ENCODE measurements at places on chromosomes 5 and 9.
A peak's percentile ranks its signal among the peaks of the same experiment; 100 is the strongest.

DNA sequence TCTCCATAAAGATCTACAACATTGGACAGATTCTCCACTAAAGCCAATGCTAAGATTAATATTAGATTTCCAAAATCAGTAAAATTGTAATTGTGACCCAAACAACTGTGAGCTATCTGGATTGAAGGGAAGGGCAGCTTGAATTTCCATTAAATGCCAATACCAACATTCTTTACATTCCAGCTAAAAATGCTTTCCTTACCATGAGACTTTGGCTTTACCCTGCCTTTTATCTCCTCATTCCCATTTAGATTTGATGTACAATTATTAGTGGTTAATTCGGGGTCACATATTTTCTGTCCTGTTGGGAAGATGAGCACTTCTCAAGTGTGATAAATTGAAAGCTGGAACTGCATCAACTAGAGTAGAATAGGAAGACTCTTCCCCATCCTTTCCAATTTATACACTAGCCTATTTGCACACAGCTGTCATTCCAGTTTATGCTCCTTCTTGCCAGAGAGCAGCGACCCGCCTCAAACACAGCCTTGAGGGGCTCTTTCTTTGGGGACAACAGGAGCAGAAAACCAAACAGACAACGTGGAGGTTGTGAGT lies 33.1 kb upstream of the MYOT start:
- H3K4me1 ChIP-seq: no peaks in the 10 kb centered on the region
- no peaks in the 10 kb centered on the region for H3K27me3 ChIP-seq
- no peak for DNase-seq
- no peak overlapping the region for H3K4me3 ChIP-seq

GRCh38 chr5:173328844-173329490 lies 753 bp upstream of the STC2 start:
- H3K4me3 ChIP-seq: peak overlapping the region; percentile 30
- peaks cover 51% of the 10 kb centered on the region for H3K27me3 ChIP-seq
- no peak overlapping the region for H3K27ac ChIP-seq
- no peak for DNase-seq

GRCh38 chr5:118863345-118863744 lies 125.0 kb downstream of the DTWD2 start:
- H3K27me3 ChIP-seq: no peaks in the 10 kb centered on the region
- H3K4me1 ChIP-seq: no peaks in the 10 kb centered on the region
- H3K4me3 ChIP-seq: no peak overlapping the region
- H3K27ac ChIP-seq: no peak overlapping the region

GRCh38 chr5:123351240-123351639 lies 72.0 kb downstream of the CEP120 start:
- no peak for DNase-seq
- no peaks in the 10 kb centered on the region for H3K4me1 ChIP-seq
- H3K36me3 ChIP-seq: no peaks in the 10 kb centered on the region
- no peaks in the 10 kb centered on the region for H3K27me3 ChIP-seq
- H3K27ac ChIP-seq: no peak overlapping the region

DNA sequence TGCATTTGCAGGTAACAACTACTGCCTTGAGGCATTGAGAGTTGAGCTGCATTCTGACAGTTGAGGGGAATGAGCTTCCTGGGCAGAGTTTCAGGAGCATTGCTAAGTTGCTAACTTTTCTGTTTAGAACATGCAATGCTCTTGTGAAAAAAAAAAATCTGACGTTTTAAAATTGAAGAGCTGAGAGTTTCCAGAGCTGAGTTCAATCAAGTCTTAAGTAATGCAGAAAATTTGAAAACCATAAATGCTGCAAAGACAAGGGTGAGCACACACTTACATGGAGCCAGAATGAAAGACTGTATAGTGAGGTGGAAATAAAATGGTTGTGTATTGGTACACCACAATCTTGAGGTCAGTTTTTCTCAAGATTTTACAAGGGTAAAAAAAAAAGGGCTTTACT lies 166.0 kb downstream of the GABRB2 start:
- H3K4me3 ChIP-seq: no peak overlapping the region
- no peak for DNase-seq
- no peak overlapping the region for H3K27ac ChIP-seq
- H3K4me1 ChIP-seq: no peaks in the 10 kb centered on the region
- no peaks in the 10 kb centered on the region for H3K36me3 ChIP-seq

- no peaks in the 10 kb centered on the region for H3K4me1 ChIP-seq
- no peak for DNase-seq
- H3K27me3 ChIP-seq: peaks cover 3% of the 10 kb centered on the region
- H3K36me3 ChIP-seq: no peaks in the 10 kb centered on the region
Measured at GRCh38 chr9:85155352-85155751, 485.8 kb downstream of the NTRK2 start.

- H3K36me3 ChIP-seq: no peaks in the 10 kb centered on the region
- no peaks in the 10 kb centered on the region for H3K4me1 ChIP-seq
- no peaks in the 10 kb centered on the region for H3K27me3 ChIP-seq
- DNase-seq: peak; percentile 75
- H3K4me3 ChIP-seq: no peak overlapping the region
Measured at GRCh38 chr5:139774980-139775661, 20.5 kb upstream of the PSD2 start.

DNA sequence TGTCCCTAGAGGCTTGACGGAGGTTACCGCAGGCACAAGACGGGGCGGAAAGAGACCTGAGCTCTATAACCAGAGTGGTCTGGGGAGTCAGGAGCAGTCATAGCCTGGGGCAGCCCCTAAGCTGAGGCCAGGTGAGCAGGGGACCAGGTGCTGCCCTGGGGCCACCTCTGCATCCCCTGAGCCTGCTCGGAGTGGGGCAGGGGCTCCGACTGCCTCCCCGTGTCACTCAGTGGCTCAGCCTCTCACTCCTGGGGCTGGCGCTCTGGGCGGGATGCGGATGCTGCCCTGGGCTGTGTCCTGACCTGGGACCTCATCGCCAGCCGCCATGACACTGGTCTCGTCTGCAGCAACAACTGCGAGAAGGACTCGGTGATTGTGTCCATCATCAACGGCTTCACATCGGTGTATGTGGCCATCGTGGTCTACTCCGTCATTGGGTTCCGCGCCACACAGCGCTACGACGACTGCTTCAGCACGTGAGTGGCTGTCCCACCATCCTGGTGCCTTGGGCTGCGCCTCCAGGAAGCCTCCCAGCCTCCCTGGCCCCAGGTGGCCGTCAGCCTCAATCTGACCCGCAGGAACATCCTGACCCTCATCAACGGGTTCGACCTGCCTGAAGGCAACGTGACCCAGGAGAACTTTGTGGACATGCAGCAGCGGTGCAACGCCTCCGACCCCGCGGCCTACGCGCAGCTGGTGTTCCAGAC lies 8.8 kb upstream of the SLC6A18 start:
- H3K4me3 ChIP-seq: no peak overlapping the region
- H3K4me1 ChIP-seq: no peaks in the 10 kb centered on the region
- no peak for DNase-seq
- no peaks in the 10 kb centered on the region for H3K36me3 ChIP-seq
- no peaks in the 10 kb centered on the region for H3K27me3 ChIP-seq
- H3K27ac ChIP-seq: no peak overlapping the region

DNA sequence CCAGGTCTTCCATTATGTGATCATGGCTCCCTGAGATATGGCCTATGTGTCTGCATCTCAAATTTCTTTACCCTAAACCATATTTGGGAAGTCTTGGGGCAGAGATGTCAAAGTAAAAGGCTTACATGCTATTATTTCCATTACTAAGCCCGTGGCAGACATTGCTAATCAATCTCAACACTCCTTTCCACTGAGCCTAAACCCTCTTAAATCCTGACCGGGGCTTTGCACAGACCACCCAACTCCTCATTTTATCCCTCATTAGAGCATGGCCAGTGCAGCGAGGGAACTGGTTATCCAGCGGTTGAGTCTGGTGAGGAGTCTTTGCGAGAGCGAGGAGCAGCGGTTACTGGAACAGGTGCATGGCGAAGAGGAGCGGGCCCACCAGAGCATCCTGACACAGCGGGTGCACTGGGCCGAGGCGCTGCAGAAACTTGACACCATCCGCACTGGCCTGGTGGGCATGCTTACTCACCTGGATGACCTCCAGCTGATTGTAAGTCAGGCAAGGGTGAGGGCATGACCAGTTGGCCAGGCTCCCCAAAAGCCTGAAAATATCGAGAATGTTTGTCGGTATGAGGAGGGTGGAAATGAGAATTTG lies 11.0 kb downstream of the BSPRY start:
- no peak overlapping the region for H3K27ac ChIP-seq
- no peaks in the 10 kb centered on the region for H3K36me3 ChIP-seq
- no peaks in the 10 kb centered on the region for H3K4me1 ChIP-seq
- no peaks in the 10 kb centered on the region for H3K27me3 ChIP-seq

DNA sequence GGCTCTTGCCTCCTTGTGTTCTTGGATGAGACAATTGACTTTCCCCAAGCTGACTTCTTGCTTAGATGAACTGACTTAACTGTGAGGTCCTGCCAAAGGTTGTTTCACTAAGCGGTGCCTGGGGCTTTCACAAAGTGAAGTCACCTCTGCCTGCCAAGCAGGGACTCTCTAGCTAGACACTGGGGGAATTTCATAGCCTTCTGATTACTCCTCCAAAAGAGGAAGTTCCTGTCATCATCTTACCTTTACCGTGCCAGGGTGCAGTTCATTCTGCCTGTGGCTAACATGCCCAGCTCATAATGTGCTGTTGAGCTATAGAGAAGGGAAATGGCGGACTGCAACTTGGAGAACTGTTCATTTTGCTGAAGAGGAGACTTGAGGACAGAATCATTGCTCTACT lies 472.0 kb upstream of the WWC1 start:
- no peaks in the 10 kb centered on the region for H3K36me3 ChIP-seq
- no peak overlapping the region for H3K27ac ChIP-seq
- H3K4me1 ChIP-seq: no peaks in the 10 kb centered on the region
- no peak for DNase-seq
- H3K27me3 ChIP-seq: no peaks in the 10 kb centered on the region

DNA sequence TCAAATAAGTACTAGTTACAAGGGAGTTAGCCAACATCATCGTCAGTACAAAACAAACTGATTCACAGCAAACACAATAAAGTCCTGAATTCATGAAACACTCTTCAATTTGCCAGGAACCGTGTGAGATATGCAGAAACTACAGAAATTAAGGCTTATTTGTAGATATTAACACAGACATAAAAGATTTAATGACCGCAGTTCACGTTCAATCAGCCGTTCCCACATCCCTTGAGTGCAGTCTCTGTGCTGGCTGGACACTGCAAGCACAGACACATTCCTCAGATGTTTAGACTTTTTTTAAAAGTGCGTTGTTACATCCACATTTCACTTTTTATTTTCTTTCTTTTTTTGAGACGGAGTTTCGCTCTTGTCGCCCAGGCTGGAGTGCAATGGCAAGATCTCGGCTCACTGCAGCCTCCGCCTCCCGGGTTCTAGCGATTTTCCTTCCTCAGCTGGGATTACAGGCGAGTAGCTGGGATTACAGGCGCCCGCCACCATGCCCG lies 566 bp upstream of the CEP78 start:
- no peaks in the 10 kb centered on the region for H3K27me3 ChIP-seq
- no peak for DNase-seq
- peak overlapping the region; percentile 77 for H3K27ac ChIP-seq
